Natural killer cell (primary cell): ENCODE measurements at places on chromosomes 2 and 18.

- DNase-seq: no peak
These were observed 25.0 kb upstream of the CXXC1 start for GRCh38 chr18:50312296-50313030.

DNA sequence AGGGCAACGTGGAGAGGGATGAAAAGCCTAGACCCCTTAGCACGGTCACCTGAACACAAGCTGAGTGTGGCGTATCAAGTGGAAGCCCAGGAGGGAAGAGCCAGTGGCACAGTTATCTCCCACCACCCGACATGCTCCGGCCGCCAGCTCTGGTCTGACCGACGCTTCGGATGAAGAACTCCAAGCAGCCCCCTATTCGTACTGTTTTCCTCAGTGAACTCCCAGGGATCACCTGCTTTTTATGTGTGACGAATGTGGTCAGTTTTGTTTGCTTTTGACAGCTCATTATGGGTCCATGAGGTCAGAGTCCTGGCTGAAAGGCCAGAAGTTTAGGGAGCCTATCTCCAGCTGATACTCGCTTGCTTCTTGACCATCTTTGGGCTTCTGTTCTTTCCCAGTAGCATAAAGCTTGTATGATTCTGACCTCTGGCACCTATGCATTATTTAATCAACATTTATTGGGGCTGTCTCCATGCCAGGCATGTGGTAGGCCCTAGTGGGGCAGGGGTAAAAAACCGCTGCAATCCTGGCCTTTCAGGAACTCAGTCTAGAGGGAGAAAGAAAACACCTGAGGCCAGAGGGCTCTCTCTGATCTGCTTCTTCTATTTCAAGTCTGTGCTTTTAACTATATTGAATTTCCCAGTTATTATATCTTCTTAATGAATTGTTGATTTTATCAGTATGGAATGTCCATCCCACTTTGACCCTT is 33.0 kb upstream of the MRPL33 start:
- no peak for DNase-seq

GRCh38 chr2:28074137-28074536 is 183.6 kb downstream of the BABAM2 start:
- no peak for DNase-seq

GRCh38 chr2:28093308-28093707 is 202.8 kb downstream of the BABAM2 start:
- no peak for DNase-seq

- no peak for DNase-seq
These were observed 11.3 kb downstream of the KCTD18 start for GRCh38 chr2:200498402-200499162.
